ENCODE measurements at places on chromosomes 7 and 10.

DNA sequence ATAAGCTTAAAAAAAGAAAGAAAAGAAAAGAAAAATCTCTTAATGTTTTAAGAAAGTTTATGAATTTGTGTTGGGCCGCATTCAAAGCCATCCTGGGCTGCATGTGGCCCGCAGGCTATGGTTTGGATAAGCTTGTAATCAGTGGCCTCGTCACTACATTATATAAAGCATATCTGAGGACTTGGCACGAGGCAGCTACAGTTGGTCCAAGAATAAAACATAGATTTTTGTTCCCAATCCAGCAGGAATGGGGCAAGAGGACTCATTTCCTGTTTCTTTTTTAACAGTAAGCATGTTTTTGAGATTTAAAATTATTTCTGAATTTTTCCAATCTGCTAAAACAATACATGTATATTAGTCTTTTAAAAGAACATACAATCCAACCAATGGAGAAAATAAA lies 28.6 kb downstream of the MCM10 start:
- H3K36me3 ChIP-seq: no peaks in the 10 kb centered on the region
- H3K4me1 ChIP-seq: no peaks in the 10 kb centered on the region
- H3K4me3 ChIP-seq: no peak overlapping the region
- no peak overlapping the region for H3K27ac ChIP-seq

DNA sequence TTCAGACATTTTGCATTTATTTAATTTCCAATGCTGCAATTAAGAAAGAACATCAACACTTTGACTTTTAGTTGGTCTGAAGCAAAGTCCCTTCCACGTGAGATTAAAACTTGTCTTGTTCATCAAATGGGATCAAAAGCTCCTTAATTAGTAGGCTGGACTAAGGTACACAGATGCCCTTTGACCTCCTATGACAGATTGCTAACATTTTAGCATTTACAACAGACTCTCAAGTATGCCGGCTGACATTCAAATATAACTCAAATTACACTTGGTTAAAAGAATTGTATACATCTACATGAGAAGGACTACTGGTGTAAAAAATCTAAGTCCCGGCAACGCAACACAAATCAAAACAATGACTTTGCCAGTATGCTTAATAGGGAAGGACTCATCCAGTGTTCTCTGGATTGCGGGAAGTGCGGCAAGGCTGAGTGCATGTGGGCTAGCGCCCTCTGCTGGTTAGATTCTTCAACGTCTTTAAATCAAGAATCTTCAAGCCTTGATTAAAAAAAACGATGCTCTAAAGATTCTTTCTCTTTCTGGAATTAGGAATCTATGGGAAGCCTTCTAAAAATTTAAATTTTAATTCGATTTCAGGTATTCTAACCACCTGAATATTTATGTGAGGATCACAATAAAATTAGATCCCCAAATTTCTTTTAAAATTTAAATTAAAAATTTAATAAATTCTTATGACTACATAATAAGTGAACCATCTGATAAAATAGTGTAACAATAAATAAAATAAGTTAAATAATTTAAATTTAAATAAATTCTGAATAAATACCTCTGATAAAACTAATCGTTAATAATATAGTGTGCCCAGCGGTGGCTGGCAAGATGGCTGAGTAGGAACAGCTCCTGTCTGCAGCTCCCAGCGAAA lies 444.7 kb downstream of the DGKB start:
- no peak for DNase-seq
- no peak overlapping the region for H3K4me3 ChIP-seq
- no peaks in the 10 kb centered on the region for H3K36me3 ChIP-seq
- H3K4me1 ChIP-seq: no peaks in the 10 kb centered on the region

GRCh38 chr7:37482505-37482904 lies 33.8 kb upstream of the ELMO1 start:
- H3K27ac ChIP-seq: no peak overlapping the region
- no peak for DNase-seq
- H3K4me1 ChIP-seq: no peaks in the 10 kb centered on the region
- no peak overlapping the region for H3K4me3 ChIP-seq

DNA sequence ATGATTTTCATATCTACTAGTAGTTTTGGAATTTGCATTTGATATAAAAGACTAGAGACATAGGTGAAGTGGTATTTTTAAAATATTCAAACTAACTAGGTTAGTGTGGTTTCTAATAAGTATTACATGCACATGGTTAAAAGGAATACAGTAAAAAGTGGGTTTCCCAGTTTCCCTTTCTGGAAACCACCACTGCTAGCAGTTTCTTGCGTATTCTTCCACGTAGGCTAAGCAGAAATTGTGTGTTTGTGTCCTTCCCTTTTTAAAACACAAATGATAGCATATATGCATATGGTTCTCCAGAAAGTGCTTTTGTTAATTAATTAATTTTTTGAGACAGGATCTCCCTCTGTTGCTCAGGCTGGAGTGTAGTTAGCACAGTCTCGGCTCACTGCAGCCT lies 15.4 kb downstream of the NRF1 start:
- no peak overlapping the region for H3K27ac ChIP-seq
- no peaks in the 10 kb centered on the region for H3K27me3 ChIP-seq
- no peak for DNase-seq
- H3K4me1 ChIP-seq: no peaks in the 10 kb centered on the region
- no peaks in the 10 kb centered on the region for H3K36me3 ChIP-seq

DNA sequence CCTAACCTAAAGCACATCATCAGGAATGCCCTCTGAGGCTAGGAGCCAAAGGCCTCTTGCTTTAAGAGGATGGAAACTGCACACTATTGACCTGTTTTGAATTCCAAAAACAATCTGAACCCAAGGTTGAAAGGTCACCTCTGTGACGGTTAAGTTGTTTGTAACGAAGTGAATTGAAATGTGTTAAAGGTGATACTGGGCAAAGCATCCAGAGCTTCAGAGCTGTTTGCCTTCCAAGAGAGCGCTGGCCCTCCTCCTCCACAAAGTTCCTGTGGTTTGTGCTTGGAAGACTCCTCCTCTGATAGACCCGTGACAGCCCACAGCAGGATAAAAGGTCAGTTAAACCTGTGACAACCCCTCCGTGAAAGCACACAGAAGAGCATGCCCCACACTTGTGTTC lies 133.7 kb upstream of the CTTNBP2 start:
- no peak overlapping the region for H3K27ac ChIP-seq
- DNase-seq: no peak
- no peaks in the 10 kb centered on the region for H3K4me1 ChIP-seq
- H3K4me3 ChIP-seq: no peak overlapping the region

DNA sequence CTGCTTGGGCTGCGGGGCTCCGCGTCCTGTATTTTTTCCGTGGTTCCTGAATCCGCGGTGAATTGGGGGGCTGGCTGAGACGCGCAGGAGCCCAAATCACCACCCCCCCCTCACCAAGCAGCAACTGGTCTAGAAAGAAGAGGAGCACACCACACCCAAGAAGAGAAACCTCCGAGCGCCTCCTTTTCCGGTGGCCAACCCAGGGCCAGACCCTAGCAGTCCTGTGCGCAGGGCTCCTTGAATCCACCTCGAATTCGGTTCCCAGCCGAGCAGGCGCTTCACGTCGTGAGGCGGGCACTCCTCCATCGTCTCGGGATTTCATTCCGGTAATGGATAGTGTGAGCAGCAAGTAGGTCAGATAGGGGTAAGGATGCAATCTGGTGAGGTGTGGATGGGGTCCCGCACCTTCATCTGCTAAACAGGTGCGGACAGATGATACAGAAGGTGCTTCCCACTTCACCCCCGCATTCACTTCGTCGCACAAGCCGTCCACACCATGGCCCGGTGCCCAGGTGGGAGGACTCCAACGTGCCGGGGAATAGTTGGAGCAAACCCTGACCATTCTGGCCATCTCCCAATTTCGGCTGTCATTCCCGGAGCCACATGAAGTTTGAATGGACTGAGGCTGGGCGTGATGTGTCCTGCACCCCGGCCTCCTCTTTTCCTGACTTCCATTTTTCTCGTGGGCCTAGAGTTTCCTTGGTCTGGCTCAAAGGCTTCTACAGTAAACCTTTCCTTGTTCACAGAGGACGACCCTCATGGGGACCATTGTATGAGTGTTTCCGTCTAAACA lies 19.8 kb upstream of the ZNF273 start:
- no peak for DNase-seq
- peak overlapping the region; percentile 79 for H3K27ac ChIP-seq
- H3K27me3 ChIP-seq: no peaks in the 10 kb centered on the region
- peaks cover 8% of the 10 kb centered on the region for H3K4me1 ChIP-seq

DNA sequence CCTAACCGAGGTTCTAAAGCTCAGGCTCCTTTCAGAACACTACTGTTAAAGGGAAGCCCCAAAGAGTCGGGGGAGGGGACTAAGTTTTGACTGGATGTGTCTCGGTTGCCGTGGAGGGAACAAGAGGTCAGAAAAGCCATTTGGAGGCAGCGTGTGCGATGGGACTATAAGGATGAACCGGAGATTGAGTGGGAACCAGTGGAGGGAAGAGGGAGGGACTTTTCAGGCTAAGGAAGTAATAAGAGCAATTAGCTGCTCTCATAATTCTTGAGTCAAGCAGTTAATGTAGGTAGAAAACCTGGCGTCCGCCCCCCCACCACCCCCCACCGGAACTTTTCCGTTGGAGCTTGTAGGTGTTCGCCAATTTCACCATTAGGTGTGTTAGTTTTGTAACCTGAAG lies 491 bp upstream of the AKAP9 start:
- DNase-seq: no peak
- peak overlapping the region; percentile 89 for H3K27ac ChIP-seq
- no peaks in the 10 kb centered on the region for H3K36me3 ChIP-seq
- peak overlapping the region; percentile 64 for H3K4me3 ChIP-seq
- H3K4me1 ChIP-seq: peaks cover 46% of the 10 kb centered on the region

DNA sequence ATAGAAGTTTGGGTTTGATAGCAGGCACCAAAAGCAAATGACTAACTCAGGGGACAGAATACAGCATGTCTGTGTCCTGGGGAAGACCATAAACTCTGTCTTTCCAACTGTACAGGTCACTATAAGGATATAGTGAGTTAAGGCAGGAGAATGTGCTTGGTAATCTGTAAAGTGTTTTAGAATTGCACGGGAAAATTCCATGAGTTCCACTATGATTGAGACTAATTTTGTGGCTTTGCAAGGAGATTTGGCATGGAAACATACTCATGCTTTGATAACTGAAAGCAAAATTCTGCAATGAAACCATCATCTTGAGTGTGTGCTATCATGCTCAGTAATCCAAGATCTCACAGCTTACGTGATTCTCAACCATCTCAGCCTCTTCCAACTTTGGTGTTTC lies 152.6 kb downstream of the PKD1L1 start:
- DNase-seq: no peak
- H3K36me3 ChIP-seq: no peaks in the 10 kb centered on the region
- H3K27me3 ChIP-seq: peaks cover 18% of the 10 kb centered on the region
- H3K4me3 ChIP-seq: no peak overlapping the region
- no peak overlapping the region for H3K27ac ChIP-seq

GRCh38 chr7:106372126-106372525 lies 87.3 kb upstream of the NAMPT start:
- H3K27ac ChIP-seq: no peak overlapping the region
- no peaks in the 10 kb centered on the region for H3K27me3 ChIP-seq
- H3K4me3 ChIP-seq: no peak overlapping the region

DNA sequence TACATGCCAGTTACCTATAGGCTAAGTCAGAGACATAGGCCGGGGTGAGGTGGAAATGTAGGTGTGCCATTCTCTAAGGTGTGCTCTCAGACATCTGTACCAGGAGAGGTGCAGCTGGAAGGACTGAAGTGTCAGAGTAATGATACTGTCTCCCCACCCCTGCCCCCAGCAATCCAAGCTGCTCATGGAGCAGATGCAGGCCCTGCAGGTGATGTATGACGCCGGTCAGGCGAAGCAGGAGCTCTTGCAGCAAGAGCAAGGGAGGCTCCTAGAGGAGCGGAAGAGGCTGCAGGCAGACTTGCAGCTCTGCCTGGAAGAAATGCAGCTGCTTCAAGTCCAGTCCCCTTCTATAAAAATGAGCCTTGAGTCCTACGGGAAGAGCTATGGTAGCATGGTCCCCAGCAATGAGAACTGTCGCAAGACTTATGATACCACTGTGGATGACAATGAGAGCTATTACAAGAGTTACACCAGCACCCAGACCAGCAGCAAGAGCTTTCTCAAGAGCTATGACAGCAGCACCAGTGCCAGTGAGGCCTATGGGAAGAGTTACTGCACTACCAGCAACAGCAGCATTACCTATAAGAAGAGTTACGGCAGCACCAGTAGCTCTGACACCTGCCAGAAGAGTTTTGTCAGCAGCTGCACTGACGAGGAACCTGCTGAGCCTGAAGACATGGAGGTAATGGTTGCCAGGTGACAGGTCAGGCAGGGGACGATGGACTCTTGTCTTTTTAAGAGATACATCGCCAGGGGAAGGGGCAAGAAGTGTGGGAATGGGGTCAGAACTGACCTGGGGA lies 18.4 kb upstream of the FLNC start:
- no peak overlapping the region for H3K4me3 ChIP-seq
- no peaks in the 10 kb centered on the region for H3K36me3 ChIP-seq
- no peaks in the 10 kb centered on the region for H3K27me3 ChIP-seq
- no peaks in the 10 kb centered on the region for H3K4me1 ChIP-seq
- no peak for DNase-seq

- no peaks in the 10 kb centered on the region for H3K27me3 ChIP-seq
- H3K36me3 ChIP-seq: no peaks in the 10 kb centered on the region
- H3K4me3 ChIP-seq: no peak overlapping the region
Measured at GRCh38 chr10:110446954-110447608, 50.6 kb upstream of the DUSP5 start.

- no peaks in the 10 kb centered on the region for H3K27me3 ChIP-seq
- no peak overlapping the region for H3K4me3 ChIP-seq
- H3K27ac ChIP-seq: no peak overlapping the region
- no peaks in the 10 kb centered on the region for H3K36me3 ChIP-seq
Measured at GRCh38 chr7:50564171-50564570, 1.0 kb downstream of the DDC start.

DNA sequence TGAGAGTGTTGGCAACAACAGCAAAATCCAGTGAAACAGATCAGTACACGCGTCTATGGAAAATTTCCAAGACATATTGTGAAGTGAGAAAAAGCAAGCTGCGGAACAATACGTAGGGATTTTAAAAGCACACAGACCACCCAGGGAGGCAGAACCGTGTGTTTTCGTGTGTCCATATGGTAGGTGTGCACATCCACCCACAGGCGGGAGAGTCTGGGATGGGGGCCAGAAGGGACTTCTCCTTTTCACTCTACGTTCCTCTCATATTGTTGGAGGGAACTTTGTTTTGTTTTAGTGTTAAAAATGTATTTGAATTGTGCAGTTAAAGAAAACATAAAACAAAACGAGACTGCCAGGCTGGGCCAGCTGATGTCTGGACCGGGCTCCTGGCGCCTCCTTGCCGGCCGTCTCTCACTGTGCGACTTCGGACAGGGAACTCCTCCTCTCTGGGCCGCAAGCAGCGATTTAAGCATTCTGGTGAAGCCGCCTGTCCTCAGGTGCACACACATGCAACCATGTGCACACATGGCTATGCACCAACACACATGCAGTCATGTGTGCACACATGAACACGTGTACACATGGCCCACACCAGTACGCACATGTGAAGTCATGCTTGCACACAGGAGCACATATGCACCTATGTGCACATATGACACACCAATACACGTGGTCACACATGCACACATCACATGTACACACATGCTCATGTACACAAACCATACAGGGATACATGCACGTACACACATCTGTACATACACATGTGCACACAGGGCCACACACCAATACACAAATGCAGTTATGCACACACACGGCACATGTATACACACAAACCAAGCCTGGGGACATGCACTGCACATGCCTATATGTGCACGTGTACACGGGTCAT lies 141.1 kb downstream of the ELFN1 start:
- no peak overlapping the region for H3K27ac ChIP-seq
- H3K4me3 ChIP-seq: no peak overlapping the region
- H3K27me3 ChIP-seq: peaks cover 12% of the 10 kb centered on the region
- H3K36me3 ChIP-seq: no peaks in the 10 kb centered on the region
- DNase-seq: no peak
- peaks cover 18% of the 10 kb centered on the region for H3K4me1 ChIP-seq

- DNase-seq: no peak
- H3K27me3 ChIP-seq: no peaks in the 10 kb centered on the region
- H3K27ac ChIP-seq: no peak overlapping the region
- H3K36me3 ChIP-seq: peaks cover 100% of the 10 kb centered on the region
Measured at GRCh38 chr7:55202150-55202913, 162.8 kb upstream of the LANCL2 start.
